ENCODE measurements at places on chromosomes 13 and 19. TPM values are rescaled to one million over a fixed set of nuclear protein-coding genes. Genes with fewer than 3 reads are reported as not detected.

The CEACAM16 gene
- total RNA-seq: not detected

The EDNRB gene
- not detected for total RNA-seq

- DNase-seq: no peak
Measured at GRCh38 chr13:53460796-53461195, 432.2 kb downstream of the OLFM4 start.

DNA sequence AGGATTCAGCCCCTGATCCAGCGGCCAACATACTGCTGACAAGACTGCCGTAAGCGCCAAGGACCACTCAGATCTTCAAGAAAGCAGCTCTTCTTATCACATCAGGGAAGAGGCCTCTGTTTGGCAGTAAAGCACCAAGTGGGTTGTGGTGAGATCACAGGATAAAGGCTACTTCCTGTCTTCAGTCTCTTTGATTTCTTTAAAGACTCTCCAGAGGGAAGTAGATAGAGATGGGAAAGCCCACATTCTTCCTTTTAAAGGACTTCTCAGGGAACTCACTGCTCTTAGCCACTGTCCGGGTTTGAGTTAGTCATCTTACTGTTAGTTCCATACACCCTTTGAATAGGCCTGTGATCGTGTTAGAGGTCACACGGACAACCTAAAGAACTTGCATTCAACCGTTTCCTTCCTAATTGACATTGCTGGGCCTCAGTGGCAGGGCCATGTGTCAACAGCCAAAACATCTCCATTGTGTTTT is 47.2 kb upstream of the POMP start:
- DNase-seq: peak; percentile 19

- DNase-seq: no peak
Measured at GRCh38 chr13:34570698-34571353, 371.2 kb upstream of the NBEA start.

- peak; percentile 12 for DNase-seq
Measured at GRCh38 chr13:27997904-27998522, 9.5 kb upstream of the URAD start.

DNA sequence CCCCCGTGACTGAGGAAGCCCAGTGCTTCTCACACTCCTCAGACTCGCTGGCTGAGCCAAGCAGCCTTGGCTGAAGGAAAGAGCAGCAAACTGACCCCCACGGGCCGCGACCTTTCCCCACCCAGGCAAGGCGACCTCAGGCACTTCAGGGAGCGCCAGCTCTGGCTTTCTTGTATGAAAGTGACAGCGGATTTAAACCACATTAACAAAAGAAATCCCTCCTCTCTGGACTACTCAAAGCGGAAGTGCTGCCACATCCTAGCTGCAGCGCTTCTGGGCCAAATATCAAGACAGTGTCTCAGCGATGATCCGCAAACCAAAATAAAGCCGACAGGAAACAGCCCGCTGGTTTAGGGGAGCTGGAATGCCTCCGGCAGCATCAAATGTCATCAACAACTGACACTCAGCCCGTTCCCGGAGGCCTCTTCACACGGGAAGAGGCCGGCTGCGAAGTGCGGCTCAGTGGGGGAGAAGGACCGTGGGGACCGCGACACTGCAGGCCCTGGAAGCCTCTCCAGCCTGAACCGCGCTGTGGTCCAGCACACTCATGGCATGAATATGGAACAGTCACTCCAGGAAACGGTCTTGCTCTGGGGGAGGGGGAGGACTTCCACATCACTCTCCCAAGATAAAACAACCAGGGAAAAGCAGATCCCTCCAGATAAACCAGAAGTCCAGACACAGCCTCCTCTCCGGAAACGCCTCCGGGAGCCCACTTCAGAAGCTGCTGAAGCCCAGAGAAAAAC is 1.4 kb downstream of the RASA3 start:
- DNase-seq: peak; percentile 63

- no peak for DNase-seq
Measured at GRCh38 chr19:13783565-13784500, 9.6 kb downstream of the C19orf53 start.

Measured in activated T-helper 1 cell treated with anti-CD3 and anti-CD28 coated beads, Interleukin-12 subunit alpha, Interleukin-12 subunit beta, Interleukin-2, Interleukin-4 antibody, amounts not matched to agents 30 ng/mL and 10 ng/mL and 1 ng/mL, durations not matched to agents 14 hours and 24 hours and 36 hours (primary cell).